ENCODE measurements at places on chromosomes 4 and X.

GRCh38 chrX:37896511-37896890 lies 49.1 kb upstream of the DYNLT3 start:
- DNase-seq, result no peak

DNA sequence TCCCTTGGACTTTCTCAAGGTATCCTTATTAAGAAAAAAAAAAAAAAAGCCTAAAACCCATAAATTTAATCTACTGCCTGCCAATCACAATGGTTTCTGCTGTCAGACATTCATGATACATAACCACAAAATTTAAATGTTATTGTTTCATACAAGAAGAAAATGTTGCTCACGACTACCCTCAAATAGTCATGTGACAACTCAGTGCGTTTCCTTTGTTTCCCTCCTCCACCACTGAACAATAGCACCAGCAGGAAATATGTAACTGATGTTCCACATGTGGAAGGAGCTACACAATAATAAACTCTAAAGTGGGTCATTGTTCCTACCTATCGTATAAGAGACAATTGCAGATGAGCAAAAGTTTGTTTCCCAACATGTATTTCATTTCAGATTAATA lies 244.1 kb upstream of the EDNRA start:
- no peak for DNase-seq

GRCh38 chr4:48180234-48180633 lies 46.2 kb upstream of the TXK start:
- DNase-seq, result no peak

GRCh38 chr4:71729856-71730255 lies 54.0 kb downstream of the GC start:
- peak; percentile 59 for DNase-seq

DNA sequence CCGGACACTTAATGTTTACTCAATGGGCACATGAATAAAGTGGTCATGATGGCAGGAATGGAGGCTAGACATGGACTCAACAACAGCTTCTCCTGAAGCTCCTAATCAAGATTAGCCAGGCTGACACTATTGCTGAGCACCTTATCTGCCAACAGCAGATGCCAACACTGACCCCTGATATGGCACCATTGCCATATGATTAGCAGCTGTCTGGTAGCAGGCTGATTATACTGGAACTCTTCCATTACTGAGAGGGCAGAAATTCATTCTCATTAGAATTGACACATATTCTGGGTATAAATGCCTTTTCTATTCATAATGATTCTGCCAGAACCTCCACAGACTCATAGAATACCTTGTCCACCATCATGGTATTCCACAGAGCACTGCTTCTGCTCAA lies 18.4 kb upstream of the AFF1 start:
- no peak for DNase-seq
